ENCODE measurements at places on chromosomes 3 and 15.

- no peak for DNase-seq
Observed at GRCh38 chr3:5011555-5012256, 32.5 kb downstream of the BHLHE40 start.

DNA sequence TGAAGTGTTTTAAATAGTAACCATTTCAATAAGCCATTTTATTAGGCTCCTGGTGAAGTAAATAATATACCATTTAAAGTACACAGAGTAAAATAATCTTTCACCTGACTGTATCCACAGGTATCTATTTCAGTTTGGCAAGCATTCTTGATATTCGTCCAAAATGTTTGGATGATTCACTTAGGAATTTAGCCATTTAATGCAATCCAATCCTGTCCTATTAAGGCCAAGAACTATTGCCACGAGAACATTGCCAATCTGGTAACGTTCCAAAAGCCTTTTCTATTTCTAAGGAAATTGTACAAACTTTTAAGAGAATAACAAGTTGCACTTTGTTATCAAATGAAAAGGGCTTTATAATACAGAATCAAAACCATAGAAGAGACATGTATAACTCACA lies 209.8 kb upstream of the THRB start:
- no peak for DNase-seq

- DNase-seq = no peak
Observed at GRCh38 chr15:51879555-51879954, 50.1 kb downstream of the TMOD3 start.

DNA sequence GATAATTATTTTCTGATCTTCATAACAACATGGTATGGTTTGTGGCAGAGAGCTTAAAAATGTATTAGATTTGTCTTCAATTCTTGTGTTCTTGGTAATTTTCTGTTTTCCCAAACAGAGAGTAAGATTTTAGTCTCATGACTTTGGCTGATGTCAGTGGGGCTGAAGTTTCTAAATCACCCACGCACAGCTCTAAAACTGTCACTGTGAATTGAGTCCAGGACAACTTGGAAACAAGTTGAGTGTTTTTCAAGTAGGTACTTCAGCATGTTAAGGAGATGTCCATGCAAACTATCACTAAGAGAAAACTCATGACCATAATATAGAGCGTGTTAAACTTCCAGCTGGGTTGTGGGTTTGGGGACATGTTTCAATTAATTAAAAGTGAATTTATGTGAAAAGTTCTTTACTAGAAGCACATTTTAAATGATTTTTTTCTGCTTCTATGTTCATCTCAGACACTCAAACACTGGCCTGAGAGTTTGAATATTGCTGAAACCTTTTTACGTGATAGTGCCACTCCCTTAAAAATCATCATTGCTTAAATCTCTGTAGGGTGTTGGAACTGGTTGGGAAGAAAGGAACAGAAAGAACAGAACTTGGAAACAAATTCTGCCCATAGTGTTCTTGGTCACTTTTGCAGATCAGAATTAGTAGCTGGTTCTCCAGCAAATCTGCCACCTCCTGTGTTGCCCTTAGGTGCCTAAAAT lies 89.8 kb downstream of the KLHL25 start:
- no peak for DNase-seq

DNA sequence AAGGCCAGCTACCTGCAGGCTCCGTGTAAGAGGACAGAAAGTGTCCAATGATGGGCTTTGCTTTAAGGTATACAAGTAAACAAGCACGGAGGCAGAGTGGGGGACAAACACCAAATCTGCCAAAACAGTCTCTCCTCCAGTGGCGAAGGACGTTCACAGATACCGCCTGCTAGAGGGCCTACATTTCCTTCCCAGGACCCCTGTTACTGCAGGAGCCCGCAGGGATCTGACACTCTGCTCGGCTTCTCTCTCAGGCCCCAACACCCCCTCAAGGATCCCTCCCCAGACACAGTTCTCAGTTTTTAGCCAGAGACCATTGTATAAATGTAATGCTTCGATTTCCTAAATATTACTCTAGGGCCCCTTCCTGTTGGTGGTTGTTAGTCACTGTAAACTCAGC lies 46.0 kb upstream of the VGLL4 start:
- DNase-seq = no peak

All from activated CD8-positive, alpha-beta memory T cell treated with anti-CD3 and anti-CD28 coated beads for 4 hours (primary cell).